ENCODE measurements at places on chromosomes 7 and 10.

GRCh38 chr7:151175793-151176311 lies 8.4 kb upstream of the GBX1 start:
- no peak for DNase-seq

- DNase-seq, result no peak
Measured at GRCh38 chr7:6691103-6691502, 15.6 kb downstream of the ZNF12 start.

GRCh38 chr7:32335107-32335506 lies 155.1 kb downstream of the LSM5 start:
- DNase-seq, result no peak

DNA sequence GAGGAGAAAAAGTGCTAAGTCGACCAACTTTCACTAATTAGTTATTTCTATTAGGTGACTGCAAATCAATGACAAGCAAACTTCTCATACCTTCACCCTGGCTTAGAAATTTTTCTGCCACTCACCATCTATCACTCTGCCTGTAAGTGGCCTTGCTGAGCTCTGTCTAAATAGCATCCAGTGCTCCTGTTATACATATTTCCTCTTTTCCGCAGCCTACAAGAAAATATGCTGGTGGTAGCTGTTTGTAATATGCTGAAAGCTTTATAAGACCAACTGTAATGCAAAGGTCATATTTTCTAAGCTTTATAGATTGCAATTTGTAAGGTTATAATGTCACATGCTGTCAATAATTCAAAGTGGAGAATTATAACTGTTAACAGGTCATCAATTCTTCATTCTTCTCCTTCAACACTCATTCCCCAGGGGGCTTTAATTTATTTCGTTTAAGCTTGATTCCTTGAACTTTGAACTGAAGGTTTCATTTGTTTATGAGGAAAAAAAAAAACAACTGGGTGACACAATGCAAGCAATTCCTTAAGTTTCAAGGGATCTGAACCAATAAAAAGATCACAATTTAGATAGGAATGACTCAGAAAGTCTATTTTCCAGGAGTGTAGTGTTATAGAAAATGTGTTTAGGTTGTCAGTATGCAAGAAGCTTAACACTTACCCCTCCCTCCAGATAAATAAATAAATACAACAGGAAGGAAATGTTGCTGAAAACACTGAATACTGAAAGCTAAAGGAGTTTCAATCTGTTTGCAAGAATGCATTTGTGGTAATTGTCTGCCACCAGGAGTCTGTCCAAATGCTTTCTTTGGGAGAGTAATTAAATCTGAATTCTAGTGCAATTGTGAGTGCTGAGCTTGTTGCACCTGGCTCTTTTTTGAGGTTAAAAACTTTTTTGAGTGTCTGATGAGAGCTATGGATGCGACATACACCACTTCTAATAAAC lies 183.7 kb downstream of the SORCS1 start:
- DNase-seq, result no peak

GRCh38 chr7:157923903-157924630 lies 587.3 kb downstream of the DNAJB6 start:
- no peak for DNase-seq

DNA sequence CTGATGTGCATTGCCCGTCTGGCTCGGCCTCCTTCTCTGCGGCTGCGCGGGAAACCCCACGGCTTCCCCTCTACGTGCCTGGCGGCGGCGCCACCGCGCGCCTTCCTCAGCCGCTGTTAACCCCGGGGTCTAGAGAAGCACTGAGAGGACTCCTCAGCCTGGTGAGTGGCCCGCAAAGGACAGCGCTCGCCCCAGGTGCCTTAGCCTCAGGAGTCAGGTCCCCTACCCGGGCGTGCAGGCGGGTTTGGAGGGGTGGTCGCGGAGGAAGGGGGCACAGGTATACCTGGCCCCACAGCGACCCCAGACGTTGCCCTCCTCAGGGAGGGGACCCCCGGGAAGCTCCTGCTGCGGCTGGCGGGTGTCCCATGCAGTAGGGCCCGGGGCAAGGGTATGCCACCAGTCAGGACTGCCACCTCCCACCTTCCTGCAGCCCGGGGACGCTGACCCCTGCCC lies 51.0 kb downstream of the ARL5B start:
- DNase-seq, result no peak

- DNase-seq, result no peak
Measured at GRCh38 chr7:33809228-33809627, 96.1 kb upstream of the BMPER start.

DNA sequence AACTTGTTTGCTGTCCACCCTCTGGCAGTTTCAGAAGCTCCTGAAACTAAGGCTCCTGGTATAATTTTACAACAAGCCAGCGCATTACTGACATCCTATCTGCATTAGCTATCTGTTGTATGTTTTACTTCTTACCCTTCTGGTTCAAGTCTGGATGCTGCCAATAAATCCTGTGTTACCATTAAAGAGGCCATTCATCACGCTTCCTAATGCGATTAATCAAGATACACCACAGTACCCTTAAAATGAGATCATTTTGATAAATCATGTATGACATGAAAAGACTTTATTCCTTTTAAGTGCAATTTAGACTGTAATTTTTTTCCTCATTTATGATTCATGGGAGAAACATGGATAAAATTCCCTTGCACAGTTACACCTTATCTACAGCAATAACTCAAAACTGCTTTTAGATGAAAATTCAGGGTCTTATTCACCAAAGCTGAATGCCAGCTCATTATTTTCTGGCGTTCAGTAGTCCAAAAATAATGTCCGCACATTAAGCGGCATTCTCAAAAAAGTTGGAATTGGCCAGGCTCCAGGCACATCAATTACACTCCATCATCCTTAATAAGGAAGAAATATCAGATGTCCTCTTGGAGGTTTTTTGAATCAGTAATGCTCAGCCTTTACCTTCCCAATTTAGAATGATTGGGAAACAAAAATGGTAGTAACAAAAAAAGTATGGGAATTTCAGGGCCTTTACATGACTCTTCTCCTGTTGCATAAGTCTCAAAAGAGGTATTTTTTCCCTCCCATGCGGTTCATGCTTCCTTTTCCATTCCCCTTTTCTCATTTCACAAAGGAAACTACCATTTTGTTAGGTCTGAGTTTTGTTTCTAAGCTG lies 878.5 kb downstream of the LRMDA start:
- DNase-seq, result no peak

- DNase-seq, result no peak
Measured at GRCh38 chr10:78571286-78571685, 497.5 kb upstream of the ZMIZ1 start.

DNA sequence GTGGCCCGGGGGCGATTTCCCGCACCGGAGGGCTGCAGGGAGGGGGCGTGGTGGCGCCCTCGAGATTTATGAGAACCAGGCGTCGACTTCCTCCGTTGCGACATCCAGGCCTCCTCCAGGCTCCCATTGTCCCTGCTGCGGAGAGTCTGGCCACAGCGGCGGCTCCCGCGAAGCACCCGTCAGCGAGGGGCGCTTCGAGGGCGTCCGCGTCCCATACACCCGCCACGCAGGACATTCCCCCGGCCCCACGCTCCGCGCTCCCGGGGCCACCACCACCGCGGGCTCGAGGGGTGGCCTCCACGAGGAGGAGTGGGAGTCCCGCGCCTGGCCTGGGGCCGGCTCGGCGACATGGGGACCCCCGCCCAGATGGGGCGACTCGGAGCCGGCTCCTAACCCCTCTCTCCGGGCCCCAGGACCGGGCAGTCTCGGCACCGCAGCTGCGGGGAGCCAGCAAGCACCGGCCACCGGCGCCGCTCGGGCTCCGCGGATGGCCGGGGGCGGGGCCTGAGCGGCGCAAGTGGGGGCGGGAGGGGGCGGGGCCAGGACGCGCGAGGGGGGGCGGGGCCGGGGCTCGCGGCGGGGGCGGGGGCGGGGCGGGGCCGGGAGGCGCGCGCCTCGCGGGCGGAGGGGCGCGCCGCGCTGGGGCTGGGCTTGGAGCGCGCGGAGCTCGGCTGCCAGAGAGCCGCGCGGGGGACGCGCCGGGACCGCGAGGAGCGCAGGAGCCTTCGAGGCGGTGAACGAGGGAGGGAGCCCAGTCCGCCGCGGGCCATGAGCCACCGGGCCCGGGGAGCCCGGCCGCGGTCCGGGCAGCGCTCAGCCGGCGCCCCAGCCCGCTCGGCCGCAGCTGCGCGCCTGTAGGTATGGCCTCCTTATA lies at the start of gene SH2B2:
TSS of gene SH2B2 (plus strand) at position 632 of the 874 bp plus-strand sequence. CDS start 13,683 bp downstream, outside the sequence.
- DNase-seq, result no peak

DNA sequence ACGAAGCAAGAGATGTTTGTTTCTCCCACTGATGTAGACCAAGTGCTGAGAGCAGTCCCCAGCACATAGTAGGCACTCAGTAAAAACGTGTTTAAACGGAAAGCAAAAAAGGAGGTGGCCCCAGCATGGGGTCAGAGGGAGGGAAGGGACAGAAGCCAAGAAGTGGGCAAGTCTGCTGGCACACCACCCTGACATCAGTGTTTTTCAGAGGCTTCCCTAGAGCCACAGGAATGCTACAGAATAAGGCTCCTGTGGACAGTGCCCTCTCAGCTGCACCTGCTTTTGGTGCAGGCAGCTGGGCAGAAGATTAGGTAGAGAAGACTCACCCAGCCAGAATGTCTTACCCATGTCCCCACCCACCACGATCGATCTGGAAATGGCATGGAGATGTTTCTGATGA lies 8.3 kb upstream of the ANKRD1 start:
- DNase-seq, result no peak

- no peak for DNase-seq
Measured at GRCh38 chr7:109898-110556, 82.3 kb upstream of the FAM20C start.

DNA sequence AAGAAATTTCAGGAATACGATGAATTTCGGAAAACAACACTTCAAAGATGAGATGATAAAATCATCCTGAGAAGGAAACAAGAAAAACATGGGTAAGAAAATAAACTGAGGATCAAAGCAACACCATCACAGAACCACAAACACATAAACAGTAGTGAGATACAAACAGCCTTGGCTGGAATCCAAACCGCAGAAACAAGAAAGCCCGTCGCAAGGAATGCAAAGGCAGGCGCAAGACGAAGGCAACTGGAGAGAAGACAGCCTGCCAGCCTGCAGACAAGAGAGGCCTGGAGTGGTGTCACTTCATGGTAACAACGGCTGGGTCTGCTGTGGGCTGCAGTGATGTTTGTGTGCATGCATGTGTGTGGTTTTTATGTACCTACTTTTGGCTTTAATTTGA lies 61.8 kb upstream of the DRGX start:
- no peak for DNase-seq

GRCh38 chr10:77084431-77085144 lies 553.0 kb downstream of the KCNMA1 start:
- no peak for DNase-seq

DNA sequence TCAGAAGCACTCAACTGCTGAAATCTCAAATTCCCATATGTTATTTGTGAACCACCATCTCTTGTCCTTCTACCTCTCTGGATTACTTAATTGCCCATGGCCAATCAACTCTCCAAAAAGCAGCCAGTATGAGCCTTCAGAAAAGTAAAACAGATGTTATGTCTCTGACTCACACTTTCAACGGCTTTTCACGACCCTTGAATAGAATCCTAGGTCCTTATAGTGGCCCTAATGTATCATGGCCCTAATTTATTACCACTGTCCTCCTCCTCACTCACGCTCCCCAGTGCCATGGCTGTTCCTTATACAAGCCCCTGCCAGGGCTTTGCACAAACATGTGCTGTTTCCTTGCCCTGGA lies 20.0 kb downstream of the ZNF438 start:
- DNase-seq, result no peak

- DNase-seq, result no peak
Measured at GRCh38 chr7:94432817-94433216, 38.1 kb downstream of the COL1A2 start.

DNA sequence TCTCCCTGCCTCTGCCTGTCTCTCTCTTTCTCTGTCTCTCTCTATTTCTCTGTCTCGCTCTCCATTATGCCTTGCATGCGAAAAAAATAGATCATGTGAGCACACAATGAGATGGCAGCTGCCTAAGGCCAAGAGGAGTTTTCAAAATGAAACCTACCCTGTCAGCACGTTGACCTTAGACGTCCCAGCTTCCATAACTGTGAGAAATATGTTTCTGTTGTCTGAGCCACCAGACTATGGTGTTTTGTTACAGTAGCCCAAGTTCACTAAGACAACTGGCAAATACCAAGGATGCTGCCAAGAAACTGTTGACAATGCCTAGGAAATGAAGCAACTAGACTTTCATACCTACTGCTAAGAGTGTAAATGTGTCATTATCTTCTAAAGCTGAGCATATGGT lies 70.6 kb upstream of the PLXDC2 start:
- no peak for DNase-seq

Measured in stimulated activated CD8-positive, alpha-beta memory T cell treated with anti-CD3 and anti-CD28 coated beads, Interleukin-2, amount 100 ng/mL, for 1 hour (primary cell).